HCEC 1CT (cell line): ENCODE measurements at places on chromosomes 1 and 21.

- no peak for DNase-seq
These were observed 172.8 kb upstream of the PTGFR start for GRCh38 chr1:78318011-78318410.

DNA sequence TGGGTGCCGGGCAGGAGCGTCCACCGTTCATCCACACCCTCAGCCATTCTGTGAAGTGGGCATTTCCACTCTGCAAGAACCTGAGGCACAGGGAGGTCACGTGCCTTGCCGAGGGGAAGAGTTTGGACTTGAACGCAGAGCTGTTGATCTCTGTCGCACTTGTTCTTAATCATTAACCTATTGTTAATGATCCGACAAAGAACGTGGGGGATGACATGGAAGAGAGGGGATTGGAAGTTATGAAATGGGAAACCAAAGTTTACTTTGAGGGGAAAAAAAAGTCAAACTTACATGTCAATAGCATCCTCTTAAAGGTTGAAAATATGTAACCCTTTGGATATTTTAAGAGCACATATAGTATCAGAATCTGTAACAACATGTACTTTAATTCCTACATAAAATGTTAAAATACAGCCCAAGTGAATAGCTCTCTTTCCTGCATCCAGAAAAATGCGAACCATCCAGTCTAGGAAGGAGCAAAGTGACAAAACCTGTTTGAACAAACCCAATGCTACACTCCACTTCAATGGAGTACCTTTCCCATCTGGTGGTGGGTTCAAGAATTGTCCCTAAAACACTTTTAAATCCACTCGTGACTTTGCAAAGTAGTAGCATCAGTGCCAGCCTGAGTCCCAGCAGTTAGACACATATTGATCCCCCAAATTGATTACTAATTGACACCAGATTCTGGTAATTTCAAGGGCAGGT is 75.5 kb downstream of the SETD4 start:
- DNase-seq: no peak

GRCh38 chr1:53545663-53546408 is 86.6 kb downstream of the DMRTB1 start:
- no peak for DNase-seq

DNA sequence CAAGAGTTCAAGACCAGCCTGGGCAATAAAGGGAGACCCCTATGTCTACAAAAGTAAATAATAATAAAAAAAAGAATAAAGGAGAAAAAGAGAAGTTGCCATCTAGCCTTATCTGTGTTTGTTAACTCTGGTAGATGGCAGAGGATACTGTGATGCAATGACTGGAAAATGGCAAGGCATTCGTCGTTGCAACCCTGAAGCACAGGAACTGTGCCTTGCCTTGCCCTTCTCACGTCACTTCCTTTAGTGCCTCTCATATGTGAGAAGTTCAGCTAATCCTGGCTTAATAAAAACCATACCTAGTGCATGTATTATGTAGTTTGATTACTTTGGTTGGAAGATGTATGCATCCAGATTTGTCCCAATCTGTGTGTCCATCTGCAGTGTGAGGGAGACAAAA is 25.8 kb upstream of the PIGC start:
- no peak for DNase-seq

- DNase-seq: no peak
These were observed 113.2 kb upstream of the KAZN start for GRCh38 chr1:14485285-14485684.

DNA sequence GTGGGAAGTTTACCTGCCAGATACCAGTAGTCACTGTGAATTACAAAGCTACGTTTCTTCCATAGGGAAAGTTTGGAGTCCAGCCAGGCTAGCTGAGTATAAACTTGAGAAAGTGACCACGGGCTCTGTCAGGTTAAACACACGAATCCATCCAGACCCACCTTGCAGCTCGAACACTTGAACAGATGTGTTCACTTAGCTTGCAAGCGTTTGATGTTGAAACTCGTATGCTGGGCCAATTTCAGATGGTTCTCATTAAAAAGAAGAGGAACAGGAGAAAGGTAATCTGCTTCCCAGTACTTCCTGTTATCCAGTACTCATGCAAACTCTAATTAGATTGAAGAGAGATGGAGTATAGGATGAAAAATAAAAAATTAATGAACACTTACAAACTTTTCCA is 636.4 kb downstream of the SMYD3 start:
- DNase-seq: no peak

GRCh38 chr1:19365721-19366120 is 53.6 kb downstream of the SLC66A1 start:
- DNase-seq: no peak

GRCh38 chr1:109806733-109807400 is 43.1 kb upstream of the EPS8L3 start:
- no peak for DNase-seq

DNA sequence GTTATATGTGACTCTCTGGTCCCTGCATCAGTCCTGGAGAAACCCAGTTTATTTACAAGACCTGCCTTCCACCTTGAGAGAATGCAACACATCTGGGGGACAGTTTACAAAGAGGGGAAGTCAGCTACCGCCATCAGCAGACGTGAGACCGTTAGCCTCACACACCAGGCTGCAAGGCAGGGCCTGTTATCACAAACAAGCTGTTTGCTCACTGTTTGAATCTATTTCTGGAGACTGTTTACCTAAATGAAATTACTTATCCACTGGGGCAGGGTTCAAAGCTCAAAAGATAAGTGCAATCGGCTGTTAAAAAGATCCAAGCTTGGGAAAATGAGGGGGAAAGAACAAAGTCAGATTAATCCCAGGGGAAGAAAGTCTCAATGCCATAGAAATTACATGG is 134.4 kb downstream of the ZNF281 start:
- no peak for DNase-seq

DNA sequence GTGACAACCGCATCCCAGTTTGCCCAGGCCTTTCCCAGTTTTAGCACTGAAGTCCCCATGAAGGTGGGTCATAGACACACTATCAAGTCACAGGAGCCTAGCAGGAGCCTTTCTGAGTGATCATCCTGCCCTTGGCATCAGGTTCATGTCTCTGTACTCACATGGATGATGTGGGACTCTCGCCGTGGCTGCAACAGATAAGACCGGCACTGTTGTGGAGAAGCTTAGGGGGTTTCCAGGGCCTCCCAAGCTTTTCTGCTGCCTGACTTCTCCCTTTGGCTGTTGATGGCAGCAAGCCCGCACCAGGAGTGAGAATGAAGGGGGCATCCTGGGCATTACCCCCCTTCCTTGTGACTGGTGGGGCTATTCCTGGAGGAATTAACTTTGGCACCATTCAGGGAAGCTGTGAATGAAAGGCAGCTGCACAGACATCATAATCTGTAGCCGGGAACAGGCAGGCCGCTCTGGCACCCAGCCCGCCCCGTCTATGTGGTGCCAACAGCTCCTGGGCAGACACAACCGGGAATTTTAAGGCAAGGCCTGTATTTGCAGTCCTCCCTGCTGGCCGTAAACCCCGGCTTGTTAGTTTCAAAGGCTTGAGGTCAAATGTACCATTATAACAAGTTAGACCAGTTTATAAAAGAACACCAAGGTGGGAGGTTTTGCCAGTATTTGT is 148.6 kb downstream of the HUNK start:
- DNase-seq: no peak

- DNase-seq: no peak
These were observed 50.1 kb downstream of the HUNK start for GRCh38 chr21:31922881-31923280.

DNA sequence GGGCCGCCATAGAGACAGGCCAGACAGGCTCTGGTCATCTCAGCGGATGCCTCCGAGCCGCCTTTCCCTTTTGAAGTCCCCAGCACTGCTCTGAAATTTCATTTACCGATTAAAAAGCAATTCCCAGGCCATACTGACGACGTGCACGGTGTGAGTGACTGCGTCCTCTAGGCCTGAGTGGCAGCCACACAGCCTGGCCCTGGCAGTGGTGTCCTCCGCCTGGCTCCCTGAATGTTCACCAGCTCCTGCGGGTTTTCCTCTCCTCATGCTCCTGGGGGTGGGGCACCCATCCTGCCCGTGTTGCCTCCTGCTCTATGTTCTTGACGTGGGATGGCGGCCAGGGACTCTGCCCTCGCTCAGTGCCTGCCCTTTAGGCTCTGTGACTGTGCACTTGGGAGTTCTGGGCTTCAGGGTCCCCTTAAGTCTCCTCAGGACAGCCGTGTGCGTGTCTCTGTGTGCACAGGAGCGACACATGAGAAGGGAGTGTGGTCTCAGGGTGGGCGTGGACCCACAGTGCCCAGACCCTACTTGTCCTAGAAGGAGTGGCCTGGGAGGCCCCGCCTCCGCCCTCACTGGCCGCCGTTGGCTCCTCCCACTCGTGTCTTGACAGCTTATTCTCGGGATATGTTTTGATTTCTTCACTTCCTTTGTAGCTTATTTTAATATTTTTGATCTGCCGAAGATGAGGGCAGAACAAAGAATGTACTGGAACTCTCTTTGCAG is 3.6 kb downstream of the SKI start:
- DNase-seq: peak; percentile 79

- DNase-seq: no peak
These were observed 344.2 kb upstream of the KAZN start for GRCh38 chr1:14254251-14254650.
